Hematopoietic multipotent progenitor cell treated with erythropoietin and hydrocortisone succinate and interleukin-3 and kit ligand, for 8 days (in vitro differentiated cells): ENCODE measurements at places on chromosomes 1 and 21.

DNA sequence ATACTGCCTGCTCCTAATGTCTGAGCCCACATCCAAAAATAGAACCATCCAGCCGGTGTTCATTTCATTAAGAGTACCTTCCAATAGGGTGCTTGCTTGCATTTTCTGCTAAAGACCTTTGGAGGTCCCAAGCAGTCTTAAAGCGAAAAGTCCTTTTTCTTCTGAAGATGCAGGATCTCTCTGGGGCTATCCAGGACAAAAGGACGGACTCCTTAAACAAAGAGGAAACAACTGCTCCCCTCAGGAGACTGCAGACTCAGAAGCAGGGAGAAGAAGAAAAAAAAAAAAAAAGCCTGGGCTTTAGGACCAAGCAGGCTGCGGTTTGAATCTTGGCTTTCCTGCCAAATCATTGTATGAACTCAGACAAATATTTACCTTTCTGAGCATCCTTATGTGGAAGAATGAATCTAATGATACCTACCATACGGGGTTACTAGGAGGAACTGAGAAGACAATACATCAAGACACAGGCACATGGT lies 204.0 kb downstream of the PLPP3 start:
- DNase-seq, result no peak

DNA sequence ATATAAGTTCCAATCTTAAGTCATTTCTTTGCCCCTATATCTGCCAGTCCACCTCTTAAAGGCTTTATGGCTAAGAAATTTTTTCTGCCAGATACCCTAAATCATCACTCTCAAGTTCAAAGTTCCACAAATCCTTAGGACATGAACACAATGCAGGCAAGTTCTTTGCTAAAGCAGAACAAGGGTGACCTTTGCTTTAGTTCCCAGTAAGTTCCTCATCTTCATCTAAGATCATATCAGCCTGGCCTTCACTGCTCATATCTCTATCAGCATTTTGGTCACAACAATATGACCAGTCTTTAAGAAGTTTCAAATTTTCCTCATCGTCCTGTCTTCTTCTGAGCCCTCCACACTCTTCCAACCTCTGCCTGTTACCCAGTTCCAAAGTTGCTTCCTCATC lies 402.2 kb upstream of the RUNX1 start:
- no peak for DNase-seq

- DNase-seq, result no peak
Observed at GRCh38 chr1:156347331-156347730, 9.0 kb downstream of the TSACC start.

DNA sequence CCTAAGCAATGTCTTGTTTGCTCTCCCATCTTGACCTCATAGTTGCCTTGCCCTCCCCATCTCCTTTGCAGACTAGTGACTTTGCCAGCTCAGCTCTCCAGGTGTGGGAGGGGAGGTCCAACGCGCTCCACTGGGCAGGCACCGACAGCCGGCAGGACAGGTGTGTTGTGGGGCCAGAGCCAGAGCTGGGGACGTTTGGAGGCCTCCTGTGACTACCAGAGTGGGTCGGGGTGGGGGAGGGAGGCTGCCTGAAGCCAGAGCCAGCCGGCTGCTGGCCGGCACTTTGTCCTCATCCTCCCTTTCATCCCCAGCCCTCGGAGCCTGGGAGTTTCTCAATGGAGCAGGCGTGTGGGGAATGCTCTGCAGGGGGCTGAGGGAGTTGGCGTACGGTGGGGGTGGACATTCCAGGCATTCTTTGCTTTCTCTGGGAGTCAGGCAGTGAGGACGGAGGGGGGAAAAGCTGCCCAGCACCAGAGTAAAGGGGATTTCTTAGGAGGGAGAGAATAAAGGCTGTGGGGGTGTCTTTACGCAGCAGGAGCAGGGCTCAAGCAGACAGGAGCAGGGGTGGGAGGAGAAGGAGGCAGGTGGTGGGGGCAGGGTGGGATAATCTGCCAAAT lies 20.2 kb downstream of the NUAK2 start:
- DNase-seq, result no peak

DNA sequence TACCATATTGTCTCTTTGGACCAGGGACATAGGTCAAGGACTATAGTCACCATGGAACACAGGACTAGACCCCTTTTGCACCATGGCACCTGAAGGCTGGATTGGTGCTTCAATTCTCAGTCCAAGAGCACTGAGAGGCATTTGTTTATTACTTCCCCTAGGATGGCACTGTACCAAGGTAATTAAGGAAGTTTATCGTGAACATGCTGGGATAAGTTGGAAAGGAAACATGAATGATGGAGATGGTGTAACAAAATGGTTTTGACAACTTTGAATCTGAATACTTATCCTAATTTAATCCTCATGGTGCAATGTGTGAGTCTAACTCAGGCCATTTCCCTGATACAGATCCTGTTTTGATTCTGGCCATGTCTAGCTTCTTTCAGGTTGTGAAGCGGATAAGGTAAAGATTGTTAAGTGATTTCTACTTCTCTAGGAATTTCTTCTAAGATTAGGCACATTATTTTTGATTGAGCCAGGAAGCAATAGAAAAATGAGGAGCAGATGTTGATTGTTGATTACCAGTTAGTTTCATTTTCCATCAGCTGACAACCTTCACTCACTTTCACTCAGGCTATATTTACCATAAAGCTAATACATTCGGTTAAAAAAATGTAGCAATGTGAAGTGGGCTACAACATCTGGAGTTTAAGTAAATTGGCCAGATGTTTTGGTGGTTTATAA lies 37.3 kb upstream of the SIPA1L2 start:
- DNase-seq, result no peak

- DNase-seq, result no peak
Observed at GRCh38 chr1:213287987-213288386, 236.9 kb downstream of the RPS6KC1 start.

DNA sequence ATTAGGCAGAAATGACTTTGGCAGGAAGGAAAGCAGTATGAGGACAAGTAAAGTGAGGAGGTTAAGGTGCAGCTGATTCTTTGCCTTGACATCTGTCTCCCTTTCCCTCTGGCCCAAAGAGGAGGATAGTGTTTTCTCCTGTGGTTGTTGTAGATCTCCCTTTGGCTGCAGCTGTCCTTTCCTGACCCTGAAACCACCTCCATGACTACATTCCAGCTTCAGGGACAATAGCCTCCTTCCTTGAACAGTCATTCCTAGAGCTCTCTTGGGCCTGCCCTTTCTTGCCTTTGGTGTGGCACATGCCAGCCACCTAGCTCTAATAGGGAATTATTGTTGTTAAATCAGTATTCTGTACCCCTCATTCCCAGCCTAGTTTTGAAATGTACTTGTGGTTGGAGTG lies 6.2 kb downstream of the ZMYM1 start:
- no peak for DNase-seq

- DNase-seq, result peak; percentile 65
Observed at GRCh38 chr1:8374812-8375211, 56.9 kb downstream of the SLC45A1 start.

- DNase-seq, result peak; percentile 58
Observed at GRCh38 chr1:169466259-169467230, 19.2 kb downstream of the SLC19A2 start.

DNA sequence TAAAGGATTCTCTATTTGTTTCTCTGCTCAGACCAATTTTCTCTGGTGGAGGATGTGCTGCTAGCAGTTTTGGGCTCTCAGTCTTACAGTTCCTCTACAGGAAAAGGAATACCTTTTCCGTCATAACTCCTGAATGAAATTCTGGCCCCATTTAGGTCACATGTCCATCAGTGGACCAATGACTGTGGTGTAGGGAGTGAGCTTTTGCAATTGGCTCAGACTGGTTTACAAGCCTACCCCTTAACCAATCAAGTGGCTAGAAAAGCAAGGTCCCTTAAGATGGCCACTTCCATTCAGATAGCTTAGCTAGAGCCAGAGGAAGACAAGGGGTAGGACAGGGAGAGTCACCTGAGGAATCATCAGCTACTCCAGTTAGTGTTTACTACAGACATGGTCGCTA lies 16.4 kb upstream of the ZNF281 start:
- no peak for DNase-seq
